ENCODE measurements at places on chromosomes 7 and 10.

GRCh38 chr7:12196386-12196785, 14.7 kb upstream of the TMEM106B start:
- no peak for DNase-seq

DNA sequence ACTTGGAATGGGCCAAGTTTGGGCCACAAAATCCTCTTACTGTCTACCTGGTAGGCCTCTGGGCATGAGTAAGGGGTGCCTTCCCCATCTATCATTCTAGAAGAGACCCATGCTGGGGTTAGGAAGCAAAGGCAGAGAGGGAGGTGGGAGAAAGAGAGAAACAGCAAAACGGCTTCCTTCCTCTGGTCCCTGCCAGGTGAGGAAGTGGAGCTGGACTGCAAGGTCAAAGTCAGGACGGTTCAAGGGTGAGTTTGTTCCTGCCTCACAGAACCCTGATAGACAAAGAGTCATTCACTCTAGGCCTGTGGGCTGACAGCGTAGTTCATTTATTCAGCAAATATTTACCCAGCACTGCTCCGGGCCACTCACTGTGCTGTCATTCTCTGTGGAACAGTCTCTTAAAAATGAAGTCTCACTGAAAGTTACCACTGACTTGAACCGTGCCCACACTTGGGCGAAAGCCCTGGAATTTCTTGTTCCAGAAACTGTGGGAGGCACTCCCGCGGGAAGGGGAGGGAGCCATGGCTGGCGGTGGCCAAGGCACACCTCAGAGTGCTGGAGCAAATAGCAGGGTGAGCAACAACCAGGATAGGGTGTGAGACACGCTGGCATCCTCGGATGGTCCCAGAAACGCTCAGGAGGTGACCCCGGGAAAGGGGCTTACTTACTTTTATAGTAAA, 26.2 kb upstream of the ECHDC3 start:
- peak; percentile 85 for DNase-seq

- DNase-seq: no peak
Measured at GRCh38 chr7:158953912-158954311, 97.6 kb downstream of the DYNC2I1 start.

DNA sequence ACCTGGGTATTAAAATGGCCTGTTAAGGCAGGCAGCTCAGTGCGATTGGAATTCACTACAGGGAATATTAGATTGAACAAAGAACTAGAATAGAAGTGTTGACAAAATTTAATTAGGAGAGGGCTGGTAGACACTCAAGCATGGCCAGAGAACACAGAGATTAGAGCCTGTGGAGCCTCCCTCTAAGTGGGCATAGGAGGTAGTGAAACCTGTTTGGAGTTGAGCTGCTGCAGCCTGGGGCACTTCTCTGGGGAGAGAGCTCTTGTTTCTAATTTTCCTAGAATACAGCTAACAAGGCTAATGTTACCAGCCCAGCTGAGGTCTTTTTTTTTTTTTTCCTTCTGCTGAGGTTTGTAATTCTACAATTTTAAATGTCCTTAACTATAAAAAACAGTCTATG, 46.4 kb downstream of the TMEM168 start:
- peak; percentile 21 for DNase-seq

DNA sequence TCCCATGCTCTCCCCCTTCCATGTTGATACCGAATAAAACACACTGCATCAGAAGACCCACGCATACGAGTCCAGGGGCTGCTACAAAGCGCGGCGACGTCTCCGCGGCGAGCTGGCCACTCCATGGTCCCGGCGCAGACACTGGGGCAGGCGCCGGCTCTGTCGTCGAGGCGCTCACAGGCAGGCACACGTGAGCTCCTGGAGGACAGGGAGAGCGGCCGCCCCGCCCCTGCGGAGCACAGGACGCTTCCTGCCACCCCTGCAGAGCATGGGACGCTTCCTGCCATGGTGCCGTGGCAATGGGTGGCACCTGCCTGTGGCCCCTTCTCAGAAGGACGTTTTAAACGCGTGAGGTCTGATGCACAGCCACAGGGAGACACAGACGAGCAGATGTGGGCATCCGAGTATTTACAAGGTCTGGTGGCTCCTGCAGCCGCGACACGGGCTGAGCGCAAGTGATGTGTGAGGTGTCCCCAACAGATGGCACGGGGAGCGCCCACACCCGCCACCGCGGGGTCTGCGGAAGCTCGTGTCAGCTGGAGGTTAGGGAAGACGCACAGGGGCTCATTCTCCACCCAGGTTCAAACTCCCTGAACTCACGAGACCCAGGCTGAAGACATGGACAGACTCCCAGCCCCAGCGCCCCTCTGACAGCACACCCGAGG, 21.4 kb upstream of the GPR146 start:
- DNase-seq: no peak

GRCh38 chr10:117936141-117936540, 110.6 kb downstream of the RAB11FIP2 start:
- DNase-seq: no peak

DNA sequence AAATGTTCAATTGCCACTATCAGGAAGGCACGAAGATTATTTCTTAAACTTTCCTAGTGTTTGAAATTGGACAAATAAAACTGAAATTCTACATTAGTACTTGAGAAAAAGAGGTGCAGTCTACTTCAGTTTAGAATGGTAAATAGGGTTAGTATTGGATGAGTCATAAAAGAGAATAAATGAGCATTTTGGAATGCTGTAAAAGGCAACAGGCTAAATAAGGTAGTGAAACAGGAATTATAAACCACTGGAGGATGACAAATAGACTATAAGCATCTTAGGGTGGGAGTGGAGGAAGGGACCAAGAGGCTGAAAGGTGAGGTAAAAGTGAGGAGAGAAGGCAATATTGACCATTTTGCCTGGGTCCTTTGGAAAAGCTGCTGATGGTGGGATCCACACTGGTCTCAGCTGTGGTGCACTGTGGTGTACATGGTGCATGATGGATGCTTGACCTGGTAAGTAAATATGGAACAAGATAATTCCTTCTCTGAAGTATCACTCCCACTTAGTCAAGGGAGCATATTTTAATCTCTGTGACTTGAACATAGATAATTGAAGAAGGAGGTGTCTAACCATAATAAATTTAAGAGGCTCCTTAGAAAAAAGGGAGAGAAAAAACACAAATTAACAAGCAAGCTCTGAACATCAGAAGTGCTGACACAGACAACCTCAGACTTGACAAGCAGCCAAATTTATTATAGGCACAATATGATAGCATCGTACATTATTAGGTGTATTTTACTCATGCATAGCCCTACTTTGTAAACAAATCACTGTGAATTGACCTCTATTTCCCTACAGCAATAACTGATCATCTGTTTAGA, 76.4 kb upstream of the SCIN start:
- no peak for DNase-seq

GRCh38 chr7:101553771-101554445, 75.2 kb downstream of the MYL10 start:
- DNase-seq: no peak

DNA sequence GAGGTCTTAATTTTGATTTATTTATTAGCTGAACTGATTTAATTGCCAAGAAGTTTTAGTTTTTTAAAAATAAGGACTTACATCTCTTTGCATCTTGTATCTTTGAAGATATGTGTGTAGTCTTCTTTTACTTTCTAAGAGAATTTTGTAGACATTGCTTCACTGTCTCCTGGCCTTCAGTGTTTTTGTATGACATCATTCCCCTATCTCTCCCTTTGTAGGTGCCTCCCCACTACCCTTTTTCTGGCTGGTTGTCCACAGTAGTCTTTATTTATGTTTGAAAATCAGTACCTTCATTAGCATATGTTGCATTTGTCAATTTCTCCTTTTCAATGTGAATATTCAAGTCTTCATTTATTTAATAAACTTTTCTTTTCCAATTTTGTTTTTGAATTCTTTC, 64.1 kb upstream of the RAB18 start:
- no peak for DNase-seq

DNA sequence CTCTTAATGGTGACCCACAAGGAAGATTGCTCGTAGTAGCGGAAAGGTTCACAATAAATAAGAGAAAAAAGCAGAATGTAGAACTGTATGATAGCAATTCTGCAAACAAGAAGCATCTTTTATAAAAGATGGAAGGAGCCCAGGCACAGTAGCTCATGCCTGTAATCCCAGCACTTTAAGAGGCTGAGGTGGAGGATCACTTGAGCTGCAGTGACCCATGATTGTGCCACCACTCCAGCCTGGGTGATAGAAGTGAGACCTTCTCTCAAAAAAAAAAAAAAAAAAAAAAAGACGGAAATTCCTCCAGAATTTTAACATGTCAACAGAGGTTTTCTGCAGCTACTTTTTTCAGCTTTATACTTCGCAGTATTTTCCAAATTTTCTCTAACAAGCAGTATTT, 13.2 kb downstream of the GATAD1 start:
- no peak for DNase-seq

DNA sequence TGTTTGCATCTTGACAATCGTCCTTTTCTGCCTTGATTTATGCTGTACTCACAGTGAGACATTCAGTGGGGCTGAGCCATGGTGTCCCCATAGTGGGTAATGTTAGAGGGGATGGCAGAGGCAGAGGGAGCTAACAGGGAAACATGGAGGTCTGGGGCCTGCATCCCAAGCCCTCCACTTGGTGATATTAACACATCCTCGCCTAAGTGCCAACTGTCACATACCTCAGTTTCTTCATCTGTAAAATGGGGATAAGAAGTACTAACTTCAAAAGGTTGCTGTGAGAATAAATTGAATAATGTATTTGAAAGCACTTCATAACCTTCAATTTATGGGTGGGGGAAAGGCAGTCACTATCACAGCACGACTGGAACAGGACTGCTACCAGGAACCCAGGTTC, 27.8 kb downstream of the RPP38 start:
- DNase-seq: no peak

DNA sequence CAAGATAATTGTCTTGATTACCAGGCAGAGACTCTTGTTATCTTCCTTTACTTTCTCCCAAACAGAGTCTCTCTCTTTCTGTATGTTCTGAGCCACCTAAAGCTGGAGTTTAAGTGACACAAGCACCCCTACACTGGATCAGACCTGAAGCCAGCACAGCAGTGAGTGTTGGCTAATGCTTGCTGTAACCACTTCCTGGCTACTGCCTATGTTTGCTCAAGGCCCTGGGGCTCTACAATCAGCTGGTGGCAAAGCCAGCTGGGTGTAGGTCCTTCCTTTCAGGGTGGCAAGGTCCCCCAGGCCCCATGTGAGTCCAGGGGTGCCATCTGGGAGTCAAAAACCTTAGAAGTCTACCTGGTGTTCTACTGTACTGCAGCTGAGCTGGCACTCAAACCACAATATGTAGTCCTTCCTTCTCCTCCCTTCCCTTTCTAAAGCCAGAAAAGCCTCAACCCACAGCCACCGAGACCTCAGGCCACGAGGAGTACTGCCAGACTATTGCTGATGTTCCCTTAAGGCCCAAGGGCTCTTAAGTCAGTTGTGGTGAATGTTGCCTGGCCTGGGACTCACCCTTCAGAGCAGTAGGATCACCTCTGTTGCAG, 416.3 kb downstream of the ADRA2A start:
- DNase-seq: no peak

DNA sequence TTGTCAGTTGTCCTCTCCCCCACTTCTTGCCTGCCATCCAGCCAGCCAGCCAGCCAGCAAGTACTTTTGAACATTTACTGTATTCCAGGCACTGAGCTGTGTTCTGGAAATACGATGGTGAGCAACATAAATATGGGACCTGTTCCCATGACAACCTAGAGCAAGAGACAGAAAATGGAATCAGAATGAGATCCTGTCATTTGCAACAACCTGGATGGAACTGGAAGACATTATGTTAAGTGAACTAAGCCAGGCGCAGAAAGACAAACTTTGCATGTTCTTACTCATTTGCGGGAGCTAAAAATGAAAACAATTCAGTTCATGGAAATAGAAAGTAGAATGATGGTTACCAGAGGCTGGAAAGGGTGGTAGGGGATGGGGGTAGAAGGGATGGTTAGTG, 140.7 kb downstream of the ICA1 start:
- DNase-seq: no peak

DNA sequence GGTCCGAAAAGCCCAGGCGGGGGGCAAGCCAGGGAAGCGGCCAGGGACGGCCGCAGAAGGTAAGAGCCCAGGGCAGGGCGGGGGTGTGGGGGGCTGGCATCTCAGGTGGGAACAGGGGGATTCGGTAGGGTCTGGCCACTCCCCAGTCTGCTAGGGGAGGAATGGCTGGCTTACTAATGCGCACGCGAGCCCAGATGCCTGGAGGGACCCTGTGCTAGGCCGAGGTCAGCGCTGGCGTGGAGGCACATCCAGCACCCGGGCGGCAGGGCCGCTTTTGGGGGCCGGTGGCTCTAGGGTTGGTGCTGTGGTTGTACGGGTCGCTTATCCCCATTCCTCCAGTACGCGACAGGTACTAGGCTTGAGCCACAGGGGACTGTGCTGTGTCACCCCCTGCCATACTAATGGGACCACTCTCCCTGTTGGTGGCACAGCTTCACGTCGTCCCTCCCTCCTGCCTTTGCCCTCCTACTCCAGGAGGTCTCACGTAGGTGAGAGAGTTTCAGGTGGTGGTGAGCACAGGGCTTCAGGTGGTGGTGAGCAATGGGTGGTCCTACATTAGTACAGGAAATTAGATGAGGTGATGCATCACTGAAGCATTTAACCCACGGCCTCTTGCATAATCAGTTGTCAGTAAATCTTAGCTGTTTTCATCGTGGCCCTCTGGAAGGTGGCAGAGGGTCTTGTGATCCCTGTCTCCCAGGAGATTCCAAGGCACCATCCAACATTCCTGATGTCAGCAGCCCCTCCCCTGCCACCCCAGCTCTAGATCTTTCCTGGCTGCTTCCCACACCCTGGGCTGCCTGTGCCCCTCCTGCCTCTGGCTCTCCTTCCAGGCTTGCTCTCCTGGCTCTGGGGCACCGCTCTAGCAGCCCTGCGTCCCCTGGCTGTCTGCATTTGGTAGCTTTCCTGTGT, 971 bp downstream of the AEBP1 start:
- no peak for DNase-seq

- DNase-seq: no peak
Measured at GRCh38 chr10:42872865-42873435, 90.4 kb downstream of the BMS1 start.

GRCh38 chr7:542713-543500, 23.3 kb upstream of the PDGFA start:
- no peak for DNase-seq

- DNase-seq: no peak
Measured at GRCh38 chr7:129675521-129675920, 64.0 kb downstream of the NRF1 start.

DNA sequence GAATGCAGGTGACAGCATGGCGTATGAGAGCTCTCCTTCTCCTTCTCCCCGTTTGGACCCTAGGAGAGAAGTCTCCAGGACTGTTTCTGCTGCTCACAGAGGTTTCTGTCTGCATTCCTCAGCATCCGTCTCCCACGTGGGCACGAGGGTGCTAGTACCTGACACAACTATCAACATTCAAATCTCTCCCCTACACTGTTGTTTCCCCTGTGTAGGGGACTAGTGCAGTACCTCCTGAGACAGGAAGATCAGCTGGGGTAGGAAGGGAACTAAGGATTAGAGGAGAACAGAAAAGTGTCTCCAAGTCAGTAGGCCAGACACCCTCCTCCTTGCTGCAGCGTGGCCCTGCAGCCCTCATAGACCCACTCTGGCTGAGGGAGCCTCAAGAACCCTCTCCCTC, 29.0 kb downstream of the STOX1 start:
- no peak for DNase-seq

GRCh38 chr7:21828841-21829240, 116.9 kb downstream of the CDCA7L start:
- DNase-seq: no peak

Measured in T47D (cell line).